Stimulated activated CD4-positive, alpha-beta T cell treated with anti-CD3 and anti-CD28 coated beads, Interleukin-15, amount 100 ng/mL, for 24 hours (primary cell): ENCODE measurements at places on chromosomes 2 and 18.

DNA sequence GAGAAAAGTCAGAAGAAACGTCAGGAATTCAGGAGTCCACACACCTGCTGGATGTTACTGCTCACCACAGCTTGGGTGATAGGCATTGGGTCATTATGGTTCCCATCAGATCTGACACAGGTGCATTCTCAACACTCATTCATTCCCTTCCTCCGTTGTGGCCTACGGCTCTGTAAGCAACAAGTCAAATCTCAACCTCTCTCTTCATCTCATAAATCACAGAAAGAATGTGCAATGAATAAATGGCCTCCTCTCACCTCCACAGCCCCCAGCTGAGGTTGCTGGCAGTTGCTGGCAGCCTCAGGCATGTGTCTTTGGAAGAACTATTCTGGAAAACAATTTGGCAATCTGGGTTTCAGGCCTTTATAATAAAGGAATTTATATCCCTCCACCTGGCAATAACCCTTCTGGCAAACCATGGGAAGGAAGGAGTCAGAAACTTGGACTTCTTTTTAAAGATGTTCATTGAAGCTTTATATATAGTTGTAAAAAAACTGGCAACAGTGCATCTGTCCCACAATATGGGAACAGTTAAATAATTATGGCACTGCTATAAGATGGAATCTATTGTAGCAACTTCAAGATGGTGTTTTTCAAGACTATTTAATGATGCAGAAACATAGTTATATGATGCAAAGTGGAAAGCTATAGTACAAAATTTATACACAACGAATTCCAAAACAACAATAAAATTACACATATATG is 175.4 kb downstream of the ANAPC1 start:
- no peak for DNase-seq

- no peak for DNase-seq
Measured at GRCh38 chr2:70458661-70459060, 95.0 kb downstream of the TGFA start.

DNA sequence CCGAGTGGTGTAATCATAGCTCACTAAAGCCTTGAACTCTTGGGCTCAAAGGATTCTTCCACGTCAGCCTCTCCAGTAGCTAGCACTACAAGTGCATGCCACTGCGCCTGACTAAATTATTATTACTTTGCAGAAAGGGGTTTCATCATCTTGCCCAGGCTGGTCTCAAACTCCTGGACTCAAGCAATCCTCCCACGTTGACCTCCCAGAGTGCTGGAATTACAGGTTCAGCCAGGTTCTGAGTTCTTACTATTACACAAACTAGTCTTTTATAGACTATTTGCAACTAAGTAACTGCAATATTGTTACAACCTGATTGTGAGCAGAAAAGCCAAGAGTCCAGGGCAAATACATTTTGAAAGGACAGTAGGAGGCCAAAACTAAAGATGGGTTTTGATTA is 35.9 kb upstream of the MRPL19 start:
- DNase-seq = no peak

GRCh38 chr2:235979753-235980435 is 188.3 kb downstream of the GBX2 start:
- no peak for DNase-seq

DNA sequence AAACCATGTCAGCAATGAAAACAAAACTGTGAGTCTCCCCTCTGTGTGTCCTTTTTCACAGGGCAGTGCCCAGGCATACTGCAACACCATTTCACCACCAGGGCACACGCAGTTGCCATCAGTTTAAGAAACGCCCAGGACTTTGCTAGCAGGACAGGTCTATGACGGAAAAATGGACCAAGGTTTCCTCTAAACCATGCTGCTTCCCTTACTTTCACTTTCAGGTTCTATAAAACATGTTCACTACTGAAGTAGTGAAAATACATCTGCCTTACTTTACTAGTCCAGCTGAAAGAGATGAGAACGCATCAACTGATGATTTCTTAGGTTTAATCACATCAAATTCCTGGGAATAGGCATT is 110.5 kb downstream of the TCF4 start:
- DNase-seq = peak; percentile 6

- no peak for DNase-seq
Measured at GRCh38 chr2:30688956-30689401, 118.3 kb downstream of the CAPN13 start.

- no peak for DNase-seq
Measured at GRCh38 chr2:101860782-101861181, 131.0 kb upstream of the IL1R2 start.

GRCh38 chr2:125681576-125681975 is 974.4 kb upstream of the GYPC start:
- no peak for DNase-seq

DNA sequence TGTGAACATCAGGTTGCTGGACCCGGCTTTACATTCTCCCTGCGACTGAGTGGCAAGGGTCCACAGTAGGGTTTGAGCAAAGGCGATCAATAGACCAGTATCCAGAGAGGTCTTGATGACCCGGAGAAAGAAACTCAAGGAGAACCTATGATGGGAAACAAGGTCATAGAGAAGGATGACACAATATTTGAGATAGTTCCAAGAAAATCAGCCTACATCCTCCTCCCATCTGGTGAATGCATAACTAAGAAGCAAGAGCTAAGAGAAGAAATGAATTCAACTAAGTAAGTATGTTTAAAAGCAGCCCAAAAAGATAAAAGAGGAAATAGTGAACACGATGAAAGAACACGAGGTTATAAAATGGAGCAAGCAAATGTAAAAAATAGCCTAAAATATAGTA is 166.3 kb downstream of the CD8B2 start:
- DNase-seq = no peak

DNA sequence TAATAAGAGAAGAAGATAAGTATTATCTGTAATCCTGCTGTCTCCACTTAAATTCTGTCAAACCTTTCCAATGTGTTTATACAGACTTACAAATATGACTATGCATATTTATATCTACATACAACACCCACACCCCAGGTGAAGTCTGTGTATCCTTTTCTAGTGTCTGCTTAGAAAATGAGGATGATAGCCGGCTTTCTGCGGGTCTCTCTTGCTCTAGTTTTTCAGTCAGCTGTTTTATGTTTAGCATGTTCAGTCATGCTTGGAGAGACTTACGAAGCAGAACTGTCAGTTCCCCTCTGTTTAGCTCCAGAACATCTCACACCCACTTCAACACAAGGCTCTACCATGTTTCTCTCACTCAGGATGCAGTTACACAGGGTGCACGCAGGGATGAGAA is 137.3 kb upstream of the NFATC1 start:
- DNase-seq = no peak

DNA sequence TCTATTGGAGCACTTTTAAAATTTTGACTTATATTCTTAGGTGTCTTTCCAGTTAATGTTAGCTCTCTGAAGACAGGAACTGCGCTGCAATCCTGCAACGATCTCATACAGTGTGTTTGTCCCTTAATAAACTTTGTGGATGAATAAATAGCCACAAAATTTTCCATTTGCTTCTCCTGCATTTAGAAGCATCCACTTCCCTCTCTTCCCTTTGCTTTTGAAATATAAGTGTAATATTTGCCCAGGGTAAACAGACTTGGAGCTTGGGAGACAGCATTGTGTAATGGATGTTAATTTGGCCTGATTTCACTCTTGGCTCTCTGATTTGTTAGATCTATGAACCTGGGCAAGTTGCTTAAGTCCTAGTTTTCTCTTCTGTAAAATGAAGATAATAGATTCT is 58.2 kb upstream of the CD28 start:
- DNase-seq = no peak

- DNase-seq = no peak
Measured at GRCh38 chr18:57635003-57635822, 13.6 kb upstream of the NARS1 start.

GRCh38 chr2:52429171-52429570 is 1338.4 kb upstream of the CHAC2 start:
- DNase-seq = no peak

DNA sequence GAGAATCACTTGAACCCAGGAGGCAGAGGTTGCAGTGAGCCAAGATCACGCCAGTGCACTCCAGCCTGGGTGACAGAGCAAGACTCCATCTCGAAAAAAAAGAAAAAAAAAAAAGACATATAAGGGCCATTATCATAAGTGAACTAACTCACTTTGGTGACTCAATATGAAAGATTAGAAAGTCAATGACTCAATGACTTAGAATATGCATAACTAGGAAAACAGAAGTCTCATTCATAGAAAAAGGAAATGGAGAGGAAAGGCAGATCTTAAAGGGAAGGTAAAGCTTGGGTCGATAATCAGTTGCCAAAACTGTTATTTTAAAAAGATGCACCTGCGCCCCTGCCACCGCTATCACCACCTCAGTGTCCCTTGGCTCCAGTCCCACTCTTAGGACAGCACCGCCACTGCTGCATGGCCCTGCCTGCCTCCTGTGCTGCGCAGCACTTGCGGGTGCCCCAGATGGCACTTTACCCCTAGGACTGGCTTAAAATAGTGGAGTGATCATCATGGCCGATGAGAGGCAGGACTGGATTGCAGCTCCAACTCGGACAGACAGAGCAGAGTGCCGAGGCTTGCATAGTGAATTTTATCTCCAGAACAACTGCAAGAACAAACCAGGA is 54.7 kb downstream of the INO80D start:
- DNase-seq = no peak

GRCh38 chr2:189204322-189204941 is 24.9 kb upstream of the COL5A2 start:
- DNase-seq = no peak

GRCh38 chr18:26482569-26482968 is 65.8 kb downstream of the KCTD1 start:
- no peak for DNase-seq

GRCh38 chr18:39260565-39260964 is 1695.0 kb upstream of the CELF4 start:
- no peak for DNase-seq

DNA sequence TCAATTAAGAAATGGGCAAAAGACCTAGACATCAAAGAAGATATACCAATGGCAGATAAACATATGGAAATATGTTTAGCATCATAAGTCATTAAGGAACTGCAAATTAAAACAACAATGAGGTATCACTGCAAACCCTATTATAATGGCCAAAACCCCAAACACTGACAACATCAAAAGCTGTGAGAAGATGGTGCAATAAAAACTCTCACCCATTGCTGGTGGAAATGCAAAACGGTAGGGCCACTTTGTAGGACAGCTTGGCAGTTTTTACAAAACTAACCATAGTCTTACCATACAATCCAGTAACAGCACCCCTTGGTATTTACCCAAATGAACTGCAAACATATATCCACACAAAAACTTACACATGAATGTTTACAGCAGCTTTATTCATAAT is 213.1 kb downstream of the UBE2E3 start:
- no peak for DNase-seq

- no peak for DNase-seq
Measured at GRCh38 chr2:101190747-101191516, 39.8 kb upstream of the TBC1D8 start.

DNA sequence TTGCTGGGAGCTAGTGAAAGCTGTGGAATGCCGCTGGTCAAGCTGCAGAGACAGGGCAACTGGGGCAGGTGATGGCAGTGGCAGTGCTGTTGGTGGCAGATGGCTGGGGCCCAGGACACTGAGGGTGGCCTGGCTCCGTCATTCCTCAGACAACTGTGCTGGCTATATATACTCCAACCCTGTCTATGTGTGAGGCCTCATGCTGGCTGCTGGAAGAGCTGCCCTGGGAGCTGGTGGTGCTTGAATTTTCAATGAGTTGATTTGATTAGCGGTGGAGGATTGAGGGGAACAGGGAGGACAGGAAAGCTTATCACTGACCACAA is 66.5 kb upstream of the TMEM200C start:
- no peak for DNase-seq

DNA sequence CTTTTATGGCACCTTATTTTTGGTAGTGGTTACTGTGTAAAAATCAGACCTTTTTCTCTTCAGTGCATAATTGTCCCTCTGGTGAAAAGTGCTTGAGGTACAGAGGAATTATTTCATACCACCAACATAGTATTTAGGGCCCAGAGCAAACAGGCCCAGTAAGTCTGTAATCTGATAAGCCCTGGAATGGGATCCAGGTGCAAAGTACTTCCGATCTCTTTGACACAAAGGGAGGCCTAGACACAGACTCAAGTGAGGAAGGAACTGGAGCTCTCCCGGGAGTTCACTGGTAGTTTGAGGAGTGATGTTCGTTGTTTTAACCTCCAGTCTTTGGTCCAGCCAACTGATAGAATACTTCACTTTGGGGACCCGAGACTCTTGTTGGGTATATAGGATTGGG is 57.4 kb downstream of the RAB31 start:
- DNase-seq = no peak

DNA sequence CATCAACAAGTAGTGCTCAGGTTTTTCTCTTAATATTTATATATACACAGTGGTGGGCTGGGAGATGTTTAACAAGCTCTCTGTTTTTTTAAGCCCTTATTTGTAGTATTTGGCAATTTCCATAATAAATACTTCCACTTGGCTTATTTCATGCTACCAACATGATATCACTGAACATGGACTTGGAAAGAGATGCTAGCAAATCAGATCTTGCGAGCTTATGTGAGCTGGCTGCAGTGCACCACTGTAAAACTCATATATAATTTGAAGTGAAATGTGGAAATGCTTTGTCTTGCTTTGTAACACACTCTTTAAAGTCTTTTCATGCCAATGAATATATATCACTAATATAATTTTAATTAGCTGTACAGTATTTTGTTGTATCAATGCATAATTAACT is 155.7 kb downstream of the ALK start:
- no peak for DNase-seq

DNA sequence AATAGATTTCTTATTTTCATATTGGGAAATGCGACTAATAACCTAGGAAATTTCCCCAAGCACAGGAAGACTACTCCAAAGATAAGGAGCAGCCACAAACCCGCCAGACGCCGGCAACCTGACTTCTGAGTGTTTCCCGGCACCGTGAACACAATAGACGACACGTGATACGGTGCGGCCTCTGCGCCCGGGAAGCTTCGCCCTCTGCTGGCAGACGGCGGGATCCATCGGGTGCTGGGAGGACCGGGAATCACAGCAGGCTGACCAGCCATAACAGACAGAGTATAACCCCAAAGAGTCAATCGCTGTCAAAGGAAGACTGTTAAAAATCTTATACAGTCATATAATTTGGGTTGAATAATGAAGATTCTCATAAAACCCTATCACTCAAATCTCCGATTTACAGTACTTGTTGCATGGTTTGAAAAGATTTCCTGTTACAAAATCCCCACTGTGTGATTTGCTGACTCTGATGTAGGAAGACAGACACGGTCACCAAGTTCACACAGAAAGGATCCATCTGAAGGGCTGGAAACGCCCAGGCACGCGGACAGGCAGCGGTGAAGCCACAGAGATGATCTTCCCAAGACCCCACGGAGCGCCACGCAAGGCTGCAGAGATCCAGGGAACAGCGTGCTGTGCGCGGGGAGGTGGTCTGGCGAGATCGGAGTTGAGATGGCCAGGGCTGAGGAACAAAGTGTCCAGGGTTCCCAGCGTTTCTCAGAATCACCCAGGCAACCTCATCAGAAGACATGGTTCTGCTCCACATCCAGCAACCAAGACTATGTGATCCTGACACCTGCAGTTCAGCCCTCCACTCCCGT is 73.8 kb downstream of the EIPR1 start:
- peak; percentile 85 for DNase-seq

- no peak for DNase-seq
Measured at GRCh38 chr18:32847691-32848090, 74.9 kb upstream of the KLHL14 start.

- DNase-seq = no peak
Measured at GRCh38 chr18:3219241-3219630, 532 bp downstream of the MYOM1 start.

GRCh38 chr2:197914778-197915177 is 110.4 kb downstream of the PLCL1 start:
- no peak for DNase-seq

- no peak for DNase-seq
Measured at GRCh38 chr18:70227438-70227837, 22.0 kb upstream of the RTTN start.

- DNase-seq = no peak
Measured at GRCh38 chr2:160324917-160325316, 124.8 kb upstream of the ITGB6 start.
